OCI-LY7 (cell line): ENCODE measurements at places on chromosomes 12 and 14. TPM values are rescaled to one million over a fixed set of nuclear protein-coding genes. Genes with fewer than 3 reads are reported as not detected.

DNA sequence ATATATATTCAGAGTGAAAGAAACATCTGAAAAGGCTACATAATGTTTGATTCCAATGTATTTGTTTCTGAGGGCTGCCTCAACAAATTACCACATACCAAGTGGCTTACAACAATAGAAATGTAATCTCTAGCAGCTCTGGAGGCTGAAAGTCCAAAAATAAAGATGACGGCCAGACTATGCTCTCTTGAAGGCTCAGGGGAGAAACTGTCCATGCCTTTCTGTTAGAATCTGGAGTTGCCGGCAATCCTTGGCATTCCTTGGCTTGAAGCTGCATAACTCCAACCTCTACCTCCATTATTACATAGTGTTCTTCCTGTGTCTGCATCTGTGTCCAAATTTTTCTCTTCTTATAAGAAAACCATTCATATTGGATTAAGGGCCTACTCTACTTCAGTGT lies 68.1 kb upstream of the PLEKHG7 start:
- no peak for DNase-seq

- DNase-seq: no peak
Measured at GRCh38 chr12:21718403-21718802, 56.1 kb downstream of the KCNJ8 start.

Gene A2M
- total RNA-seq: not detected in 2 replicates

GRCh38 chr12:124720004-124720680 lies 143.5 kb downstream of the SCARB1 start:
- DNase-seq: no peak

GRCh38 chr12:102444093-102444492 lies 36.3 kb downstream of the IGF1 start:
- no peak for DNase-seq

- no peak for DNase-seq
Measured at GRCh38 chr12:57227315-57228115, 2.0 kb upstream of the SHMT2 start.

GRCh38 chr14:85399186-85399585 lies 130.8 kb upstream of the FLRT2 start:
- no peak for DNase-seq

DNA sequence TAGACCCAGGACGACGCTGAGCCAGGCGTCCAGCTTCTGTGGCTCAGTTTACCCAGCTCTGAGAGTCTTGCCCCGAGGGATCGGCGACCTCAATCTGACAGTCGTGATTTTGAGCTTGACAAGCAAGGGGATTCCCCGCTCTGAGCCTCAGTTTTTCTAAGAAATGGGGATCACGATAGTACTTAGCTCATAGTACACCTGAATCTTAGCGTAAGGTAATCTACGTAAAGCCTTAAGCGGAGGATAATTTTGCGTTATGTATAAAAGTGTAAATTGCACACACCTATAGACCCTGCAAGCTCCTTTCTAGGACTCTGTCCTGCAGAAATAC lies 285 bp downstream of the MVK start:
- DNase-seq: no peak

Gene MYF6
- total RNA-seq: not detected in 2 replicates

- no peak for DNase-seq
Measured at GRCh38 chr12:33828326-33828725, 194.0 kb upstream of the ALG10 start.

Gene PLCZ1
- not detected in 2 replicates for total RNA-seq

DNA sequence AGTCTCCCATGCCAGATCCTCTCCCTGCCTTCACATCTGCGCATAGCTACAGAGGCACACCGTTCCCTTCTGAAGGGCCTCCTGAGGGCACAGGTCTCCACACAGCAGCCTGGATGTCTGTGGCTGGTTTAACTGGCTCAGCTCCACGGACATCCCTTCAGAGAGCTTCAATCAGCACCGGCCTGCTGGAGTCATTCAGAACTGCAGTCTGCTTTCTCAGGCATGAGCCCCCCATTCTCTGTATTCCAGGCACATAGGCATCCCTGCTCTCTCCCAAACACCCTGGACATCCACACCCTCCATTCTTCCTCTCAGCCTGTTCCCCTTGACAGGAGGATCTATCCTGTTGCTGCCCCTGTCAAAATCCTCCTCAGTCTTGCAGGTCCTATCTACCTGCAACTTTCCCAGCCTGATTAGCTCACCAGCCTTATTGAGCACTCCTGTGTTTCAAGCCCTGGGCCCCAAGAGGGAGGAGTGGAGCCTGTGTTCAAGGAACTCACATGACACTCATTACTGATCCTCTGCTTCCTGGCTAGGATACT lies 2.9 kb upstream of the DHRS2 start:
- DNase-seq: no peak

Gene COX8C
- total RNA-seq: not detected in 2 replicates

DNA sequence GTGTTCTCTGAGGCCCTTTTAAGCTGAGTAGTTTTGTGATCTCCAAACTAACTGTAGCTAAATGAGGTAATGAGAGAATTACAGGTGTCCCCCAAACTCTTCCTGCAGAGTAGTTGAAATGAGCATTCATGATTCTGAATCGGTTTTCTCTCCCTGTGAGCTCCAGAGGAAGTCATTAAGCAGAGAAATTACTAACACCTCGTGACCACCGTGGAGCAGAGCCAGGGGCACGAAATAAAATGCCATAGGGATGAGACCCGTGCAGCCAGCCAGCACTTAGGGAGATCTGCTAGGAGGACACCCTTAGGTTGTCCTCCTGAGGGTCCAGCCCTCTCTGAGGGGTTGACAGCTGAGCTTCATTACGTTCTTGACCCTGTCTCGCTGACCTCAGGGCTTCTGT lies 79.5 kb downstream of the SLC25A47 start:
- no peak for DNase-seq

Gene OR5AU1
- not detected in 2 replicates for total RNA-seq

GRCh38 chr14:93880021-93880820 lies 46.9 kb upstream of the FAM181A start:
- DNase-seq: no peak

Gene CIDEB
- 1.6 and 3.2 TPM in 2 replicates for total RNA-seq

- no peak for DNase-seq
Measured at GRCh38 chr12:45235087-45236025, 19.5 kb downstream of the ANO6 start.

DNA sequence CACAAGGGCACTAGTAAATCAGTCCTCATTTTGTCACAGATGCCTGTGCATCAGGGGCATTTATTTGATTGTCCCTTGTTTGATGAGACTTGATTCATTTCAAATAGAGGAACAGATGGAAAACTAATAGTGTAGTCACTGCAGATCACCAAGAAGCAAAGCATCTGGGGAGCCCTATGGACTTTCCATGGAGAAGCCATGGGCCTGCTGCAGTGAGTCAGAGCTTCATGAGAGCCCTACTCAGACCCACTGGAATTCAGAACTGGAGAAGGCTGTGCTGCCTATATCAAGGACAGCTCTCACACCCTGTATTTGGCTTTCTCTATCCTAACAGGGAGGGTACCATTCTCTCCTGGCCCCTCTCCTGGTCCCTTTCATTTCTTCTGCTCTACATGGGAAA lies 126.2 kb downstream of the GRIP1 start:
- DNase-seq: no peak
